ENCODE measurements at places on chromosomes 6 and 20.

- no peak for DNase-seq
These were observed 74.4 kb upstream of the RIPOR2 start for GRCh38 chr6:25010176-25010575.

DNA sequence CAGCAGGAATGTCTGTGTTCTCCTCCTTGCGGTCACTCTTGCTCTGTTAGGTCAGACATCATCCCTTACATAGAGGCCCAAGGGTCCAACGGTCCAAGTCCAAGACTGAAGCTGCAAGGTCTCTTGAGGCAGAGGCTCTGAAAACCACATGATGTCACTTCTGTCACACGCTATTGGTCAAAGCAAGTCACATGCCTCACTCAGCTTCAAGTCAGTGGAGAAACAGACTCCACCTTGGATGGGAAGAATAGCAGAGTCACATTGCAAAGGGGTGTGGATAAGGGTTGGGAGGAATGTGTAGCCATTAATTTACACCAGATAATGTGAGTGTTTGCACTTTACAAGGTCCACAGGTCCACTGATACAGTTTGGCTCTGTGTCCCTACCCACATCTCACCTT is 17.5 kb downstream of the SLC52A3 start:
- DNase-seq, result no peak

DNA sequence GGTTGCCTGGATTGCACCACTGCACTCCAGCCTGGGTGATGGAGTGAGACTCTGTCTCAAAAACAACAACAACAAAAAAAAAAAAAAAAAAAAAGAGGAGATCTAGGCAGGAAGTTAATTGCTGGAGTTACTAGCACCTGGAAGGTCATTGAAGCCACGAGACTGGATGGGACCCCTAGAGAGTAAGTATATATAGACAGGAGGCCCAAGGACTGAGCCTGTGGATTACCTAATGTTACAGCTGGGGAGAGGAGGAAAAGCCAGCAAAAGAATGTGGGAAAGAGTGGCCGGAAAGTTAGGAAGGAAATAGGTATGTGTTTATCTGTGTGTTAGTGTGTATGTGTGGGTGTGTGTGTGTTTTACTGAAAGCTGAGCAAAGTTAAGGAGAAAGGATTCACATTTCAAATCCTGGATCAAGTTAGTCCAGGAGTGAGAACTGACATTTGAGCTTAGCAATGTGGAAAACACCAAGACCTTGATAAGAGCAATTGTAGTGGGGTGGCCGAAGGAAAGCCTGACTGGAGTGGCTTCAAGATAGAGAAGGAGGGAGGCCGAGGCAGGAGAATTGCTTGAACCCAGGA is 38.4 kb downstream of the ANKRD6 start:
- DNase-seq, result no peak

DNA sequence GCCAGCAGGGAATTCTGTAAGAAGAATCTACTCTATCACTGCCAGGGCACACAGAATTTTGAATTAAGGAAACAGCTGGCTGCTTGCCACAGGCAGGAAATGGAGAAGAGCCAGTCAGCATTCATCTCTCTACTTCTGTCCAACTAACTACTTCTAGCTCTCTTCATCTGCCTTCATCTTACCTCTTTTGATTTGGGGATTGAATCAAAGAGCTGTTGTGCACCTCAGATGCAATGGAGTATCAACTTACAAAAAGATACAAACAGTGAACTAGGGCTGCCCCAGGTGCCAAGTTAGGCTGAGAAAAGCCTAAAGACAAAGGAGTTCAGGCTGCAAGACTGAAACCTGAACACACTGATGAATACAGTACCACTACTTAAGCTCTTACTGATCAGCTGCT is 82.0 kb downstream of the PTPRK start:
- DNase-seq, result no peak

DNA sequence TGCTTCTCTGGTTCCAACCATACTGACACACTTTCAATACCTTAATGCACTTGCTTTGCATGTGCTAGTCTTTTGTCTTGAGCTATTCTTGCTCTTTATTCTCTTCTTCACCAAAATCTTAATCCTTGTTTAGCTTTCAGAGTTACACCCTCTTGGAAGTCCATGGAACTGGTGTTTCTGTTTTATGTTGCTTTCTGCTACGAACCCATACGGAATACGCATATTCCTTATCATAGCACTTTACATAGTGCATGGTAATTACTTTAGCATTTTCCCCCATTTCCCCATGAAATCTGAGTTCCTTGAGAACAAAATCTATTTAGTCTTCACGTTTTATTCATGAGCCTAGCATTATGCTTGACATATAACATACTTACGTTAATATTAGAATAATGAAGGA is 270.9 kb downstream of the NKAIN2 start:
- no peak for DNase-seq

DNA sequence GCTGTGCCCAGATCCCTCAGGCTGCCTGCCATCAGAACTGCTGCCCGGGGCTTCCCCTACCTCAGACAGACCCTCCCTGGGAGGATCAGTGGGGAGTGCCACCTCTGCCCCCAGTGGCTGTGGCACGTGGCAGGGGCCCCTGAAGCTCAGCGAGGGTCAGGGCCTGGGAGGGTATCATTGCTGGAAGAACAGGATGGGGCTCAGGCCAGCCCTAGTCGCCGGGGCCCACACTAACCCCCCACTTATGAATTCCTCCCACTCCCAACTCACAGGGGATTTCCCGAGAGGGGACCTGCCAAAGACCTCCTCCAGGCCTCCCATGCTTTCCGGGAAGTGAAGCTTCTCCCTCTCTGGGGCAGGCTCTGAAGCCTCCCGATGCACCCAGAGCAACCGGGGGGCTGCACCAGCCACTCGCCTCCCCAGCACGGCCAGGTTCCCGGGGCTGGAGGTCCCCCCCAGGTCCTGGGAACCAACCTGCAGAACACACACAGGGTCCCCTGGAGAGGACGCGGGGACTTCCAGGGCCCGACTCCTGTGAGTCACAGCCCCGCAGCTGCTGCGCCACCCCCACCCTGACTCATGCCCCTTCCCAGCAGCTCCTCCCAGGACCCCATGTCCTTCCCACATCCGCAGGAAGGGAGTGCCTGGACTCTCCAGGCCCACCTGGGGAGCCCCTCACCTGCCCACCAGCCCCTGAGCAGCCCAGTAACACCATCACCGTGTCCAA is 2.5 kb downstream of the TNFRSF6B start:
- DNase-seq, result peak; percentile 29

GRCh38 chr20:4545526-4545925 is 176.2 kb upstream of the PRND start:
- no peak for DNase-seq

GRCh38 chr6:106182455-106182854 is 96.3 kb downstream of the PRDM1 start:
- no peak for DNase-seq

GRCh38 chr20:34824452-34824805 is 1.0 kb downstream of the NCOA6 start:
- DNase-seq, result peak; percentile 53

DNA sequence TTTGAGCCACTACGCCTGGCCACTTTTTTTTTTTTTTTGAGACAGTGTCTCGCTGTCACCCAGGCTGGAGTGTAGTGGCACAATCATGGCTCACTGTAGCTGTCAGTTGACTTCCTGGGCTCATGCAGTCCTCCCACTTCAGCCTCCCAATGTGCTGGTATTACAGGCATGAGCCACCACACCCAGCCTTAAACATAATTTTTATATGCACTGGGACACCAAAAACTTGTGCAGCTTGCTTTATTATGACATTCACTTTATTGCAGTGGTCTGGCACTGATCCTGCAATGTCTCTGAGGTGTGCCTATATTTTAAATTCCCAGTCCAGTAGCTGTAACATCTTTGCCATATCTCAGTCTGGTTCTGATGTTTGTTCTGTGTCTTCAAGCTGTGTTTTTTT is 34.7 kb downstream of the KAT14 start:
- no peak for DNase-seq

DNA sequence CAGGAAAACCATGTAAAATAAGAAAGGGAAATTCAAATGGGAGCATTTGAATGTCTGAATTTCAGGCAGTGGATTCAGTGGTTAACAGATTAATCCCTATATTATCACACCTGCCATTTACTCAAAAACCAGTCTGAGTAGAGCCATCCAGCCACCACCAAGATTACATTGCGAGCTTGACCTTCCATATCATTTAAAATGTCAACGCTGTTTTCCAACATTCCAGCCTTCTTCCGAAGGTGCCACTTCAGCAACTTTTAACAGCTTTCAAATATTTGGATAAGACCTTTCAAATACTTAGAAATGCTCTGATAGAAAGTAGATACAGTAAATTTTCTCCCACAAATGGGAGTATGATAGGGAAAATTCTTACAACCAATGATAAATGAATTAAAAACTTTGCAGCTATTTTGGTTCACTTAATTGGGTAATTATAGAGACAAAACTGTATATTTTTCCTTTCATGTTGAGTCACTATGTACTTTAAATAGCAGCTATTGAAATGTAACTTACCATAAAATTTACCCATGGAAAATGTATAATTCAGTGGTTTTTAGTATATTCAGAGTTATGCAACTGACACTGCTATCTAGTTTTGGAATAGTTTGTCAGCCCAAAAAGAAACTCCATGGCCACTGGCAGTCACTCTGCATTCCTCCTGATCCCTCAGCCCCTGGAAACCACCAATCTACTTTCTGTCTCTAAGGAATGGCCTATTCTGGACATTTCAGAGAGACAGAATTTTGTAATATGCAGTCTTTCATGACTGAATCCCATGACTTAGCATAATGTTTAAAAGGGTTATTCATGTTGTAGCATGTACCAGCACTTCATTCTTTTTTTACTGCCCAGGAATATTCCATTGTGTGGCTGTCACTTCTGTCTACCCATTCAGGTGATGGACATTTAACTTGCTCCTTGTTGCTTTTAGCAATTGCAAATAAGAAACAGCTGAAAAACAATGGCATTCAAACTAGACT is 21.5 kb downstream of the EZR start:
- DNase-seq, result no peak

GRCh38 chr20:19554666-19555065 is 203.4 kb upstream of the RIN2 start:
- DNase-seq, result no peak

DNA sequence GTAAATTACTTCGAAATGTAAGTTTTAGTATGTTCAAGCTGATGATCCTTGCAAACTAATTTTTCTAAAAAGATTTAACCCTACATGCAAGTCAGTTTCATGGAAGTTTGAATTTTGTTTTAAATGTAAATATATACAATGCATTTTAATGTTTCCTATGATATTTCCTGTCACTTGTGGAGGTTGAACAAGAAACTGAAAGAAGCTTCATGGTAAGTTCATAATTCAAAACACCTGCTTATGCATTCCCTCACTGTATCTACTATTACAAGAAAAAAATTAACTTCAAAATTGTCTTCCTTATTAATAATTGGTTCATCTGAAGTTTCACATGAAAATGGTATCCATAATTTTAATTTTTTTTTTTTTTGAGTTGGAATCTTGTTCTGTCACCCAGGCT is 24.8 kb downstream of the KIF6 start:
- no peak for DNase-seq

GRCh38 chr6:44156494-44157151 is 2.0 kb upstream of the CAPN11 start:
- no peak for DNase-seq

DNA sequence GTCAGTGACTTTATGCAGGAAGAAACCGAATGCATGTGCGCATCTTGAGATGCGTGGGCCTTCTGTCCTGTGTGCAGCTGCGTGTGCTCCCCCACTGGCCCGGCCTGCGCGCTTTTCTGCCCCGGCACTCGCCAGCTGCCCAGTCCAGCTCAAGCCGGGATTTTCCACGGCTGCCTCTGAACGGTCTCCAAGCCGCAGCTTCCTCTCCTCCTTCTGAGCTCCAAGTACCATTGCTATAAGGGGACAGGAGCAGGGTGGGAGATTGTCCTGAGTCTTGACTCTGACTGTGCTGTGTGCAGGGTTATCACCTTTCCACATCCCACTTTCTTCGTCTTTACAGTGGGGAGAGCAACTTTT is 302.8 kb downstream of the THBS2 start:
- no peak for DNase-seq

DNA sequence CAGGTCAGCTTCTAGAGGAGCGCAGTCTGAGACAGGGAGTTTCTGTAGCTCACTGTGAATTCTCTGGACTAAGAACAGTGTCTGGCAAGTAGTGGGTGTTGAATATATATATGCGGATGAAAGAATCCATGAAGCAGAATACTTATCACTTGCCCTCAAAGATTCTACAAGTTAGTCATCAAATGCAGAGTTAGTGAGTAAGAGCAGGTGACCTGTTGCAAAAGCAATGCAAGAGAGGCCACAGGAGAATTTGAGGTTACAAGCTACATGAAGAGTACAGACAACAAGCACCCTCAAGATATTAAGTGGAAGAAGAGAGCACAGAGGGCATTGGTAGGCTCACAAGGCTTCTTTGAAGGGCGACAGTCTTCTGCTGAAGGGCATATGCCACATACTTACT is 103.4 kb upstream of the BTBD3 start:
- DNase-seq, result no peak

GRCh38 chr6:167907837-167908681 is 81.3 kb downstream of the AFDN start:
- no peak for DNase-seq

DNA sequence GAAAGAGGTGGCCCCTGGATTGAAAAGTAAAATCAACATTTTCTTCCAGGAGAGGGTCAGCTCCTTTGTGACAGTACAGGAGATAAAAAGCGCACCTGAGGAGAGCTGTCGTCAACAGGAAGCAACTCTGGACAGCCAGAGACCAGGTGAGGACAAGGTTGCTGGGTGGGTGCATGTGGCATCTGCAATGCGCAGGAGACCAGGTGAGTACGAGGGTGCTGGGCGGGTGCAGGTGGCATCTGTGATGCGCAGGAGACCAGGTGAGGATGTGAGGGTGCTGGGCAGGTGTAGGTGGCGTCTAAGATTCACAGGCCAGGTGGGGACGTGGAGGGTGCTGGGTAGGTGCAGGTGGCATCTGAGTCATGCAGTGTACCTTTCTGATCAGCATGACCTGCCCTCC is 38.4 kb downstream of the WDR27 start:
- no peak for DNase-seq

DNA sequence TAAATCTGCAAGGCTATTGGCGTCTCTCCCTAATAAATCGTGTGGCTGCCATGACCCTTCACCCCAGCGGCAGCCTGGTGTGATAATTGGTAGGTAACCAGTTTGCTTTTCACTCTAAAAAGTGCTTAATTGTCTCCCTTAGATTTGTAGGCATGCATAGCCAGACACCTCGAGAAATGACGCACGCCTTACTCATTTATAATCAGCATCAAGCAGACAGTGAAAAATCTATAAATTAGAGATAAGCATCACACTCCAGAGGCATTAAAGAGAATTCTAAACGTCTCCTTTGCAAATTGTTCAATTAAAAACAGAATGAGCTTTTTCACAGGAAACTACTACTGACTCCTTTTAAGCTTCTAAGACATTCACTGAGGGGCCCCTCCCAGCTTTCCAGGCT is 110.2 kb upstream of the RPS6KA2 start:
- no peak for DNase-seq

DNA sequence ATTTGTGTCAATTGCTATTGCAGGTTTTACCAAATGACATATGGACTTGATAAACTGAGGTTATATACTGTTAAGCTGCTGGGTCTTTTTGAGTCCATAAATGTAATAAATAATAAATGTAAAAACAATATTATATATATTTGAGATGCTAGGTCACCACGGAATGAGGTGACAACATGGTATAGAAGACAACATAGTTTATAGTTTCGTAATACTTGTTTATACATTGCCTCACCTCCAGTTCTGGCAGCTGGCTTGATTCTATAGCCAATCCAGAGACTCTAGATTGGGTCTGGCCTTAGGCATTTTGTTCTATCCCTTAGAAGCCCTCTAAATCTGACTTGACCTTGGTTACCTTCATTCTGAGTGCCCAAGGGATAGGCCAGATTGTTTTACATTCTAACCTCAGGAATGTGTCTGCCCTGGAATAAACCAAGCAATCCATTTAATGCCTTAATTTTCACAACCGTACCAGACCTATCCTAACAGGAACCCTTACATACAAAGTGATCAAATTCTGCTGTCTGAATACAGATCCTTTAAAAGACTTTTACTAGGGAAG is 61.5 kb upstream of the STXBP5 start:
- DNase-seq, result no peak
